ENCODE measurements at places on chromosomes 16 and 17. TPM values are rescaled to one million over a fixed set of nuclear protein-coding genes. Genes with fewer than 3 reads are reported as not detected.

The CCDC200 gene
- total RNA-seq = not detected

DNA sequence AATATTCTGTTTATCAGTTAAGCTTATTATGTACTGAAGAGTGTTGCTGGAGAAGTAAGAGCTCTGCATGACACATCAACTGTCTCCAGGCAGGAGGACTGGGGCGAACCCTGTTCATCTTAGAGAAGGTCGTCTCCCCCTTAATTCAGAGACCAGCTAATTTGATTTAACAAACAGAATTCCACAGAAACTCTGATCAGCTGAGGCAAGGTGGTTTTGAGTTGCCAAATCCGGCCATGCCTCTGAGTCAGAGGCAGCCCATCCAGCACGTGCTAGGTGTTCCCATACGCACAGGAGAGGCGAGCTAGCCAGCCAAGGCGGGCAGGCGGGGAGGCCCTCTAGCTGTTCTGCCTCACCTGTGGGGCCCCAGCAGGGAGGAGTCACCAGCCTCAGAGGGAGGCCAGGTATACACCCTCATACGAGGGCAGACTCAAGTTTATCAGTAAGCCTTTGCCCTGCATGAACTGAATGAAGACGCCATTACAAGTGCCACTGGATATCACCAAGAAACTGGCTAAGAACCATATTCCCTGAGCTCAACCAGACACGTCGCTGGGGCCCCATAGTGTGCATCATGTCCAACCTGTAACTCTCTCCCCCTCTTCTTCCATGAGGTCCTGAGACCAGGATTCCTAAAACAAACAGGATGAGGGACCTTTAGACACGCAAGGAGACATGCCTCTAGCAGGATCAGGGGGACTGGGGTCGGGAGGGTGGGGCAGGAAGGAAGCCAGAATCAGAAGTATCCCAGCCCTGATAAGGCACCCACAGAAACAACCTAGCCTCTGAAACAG is 25.7 kb downstream of the STAT5A start:
- DNase-seq = no peak

The TBC1D16 gene
- total RNA-seq = 27.0 TPM

- DNase-seq = no peak
Observed at GRCh38 chr16:77899416-77899815, 111.1 kb downstream of the VAT1L start.

DNA sequence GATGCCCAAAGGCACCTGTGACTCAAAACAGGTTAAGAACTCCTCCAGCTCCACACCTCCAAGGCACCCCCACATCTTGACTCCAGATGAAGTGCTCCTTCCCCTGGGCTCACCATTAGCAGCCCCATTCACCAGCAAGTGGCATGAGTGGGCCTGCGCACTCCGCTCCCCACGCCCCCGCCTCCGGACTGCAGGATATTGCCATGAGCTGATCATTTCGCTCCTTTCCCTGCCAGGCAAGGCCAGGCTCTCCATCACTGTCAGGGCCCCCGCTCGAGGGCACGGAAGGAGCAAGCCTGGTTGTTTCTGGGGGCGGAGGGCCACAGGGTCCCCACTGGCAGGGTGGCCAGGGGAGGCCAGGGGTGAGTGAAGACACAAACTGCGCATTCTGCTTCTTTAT is 69.9 kb downstream of the ZNF423 start:
- no peak for DNase-seq

- no peak for DNase-seq
Observed at GRCh38 chr17:36858119-36859002, 78.9 kb upstream of the LHX1 start.

DNA sequence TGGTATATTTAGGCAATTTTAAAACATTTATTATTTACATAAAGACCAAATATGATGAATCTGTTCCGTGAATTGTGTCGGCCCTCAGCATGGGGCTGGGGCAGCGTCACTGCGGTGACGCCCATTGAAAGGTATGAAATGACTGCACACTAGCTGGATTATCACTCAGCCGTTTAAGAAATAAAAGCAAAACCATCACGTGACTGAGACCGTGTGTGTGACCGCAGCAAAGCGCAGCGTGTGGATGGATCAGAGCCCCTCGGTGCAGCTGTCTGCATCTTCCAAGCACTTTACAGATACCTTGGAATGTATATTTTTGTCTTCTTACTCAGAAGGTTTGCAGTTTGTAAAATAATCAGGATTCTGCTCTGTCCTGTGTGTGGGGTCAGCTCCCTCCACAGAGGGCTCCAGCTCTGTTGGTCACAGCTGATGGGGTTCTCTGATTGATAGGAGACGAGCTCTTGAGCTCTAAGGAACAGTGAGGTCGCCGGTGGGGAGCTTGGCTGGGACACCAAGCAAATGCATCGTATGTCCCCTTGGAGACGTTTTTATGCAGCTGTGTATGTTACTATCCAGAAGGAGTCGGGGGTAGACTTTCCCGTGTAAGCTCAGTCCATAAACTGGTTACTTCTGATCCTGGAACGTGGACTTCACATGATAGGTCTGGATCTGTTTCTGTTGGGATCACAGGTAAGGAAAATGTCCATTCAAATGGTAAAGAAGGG is 45.1 kb downstream of the WDR45B start:
- no peak for DNase-seq

The PRSS53 gene
- under 0.01 TPM for total RNA-seq

DNA sequence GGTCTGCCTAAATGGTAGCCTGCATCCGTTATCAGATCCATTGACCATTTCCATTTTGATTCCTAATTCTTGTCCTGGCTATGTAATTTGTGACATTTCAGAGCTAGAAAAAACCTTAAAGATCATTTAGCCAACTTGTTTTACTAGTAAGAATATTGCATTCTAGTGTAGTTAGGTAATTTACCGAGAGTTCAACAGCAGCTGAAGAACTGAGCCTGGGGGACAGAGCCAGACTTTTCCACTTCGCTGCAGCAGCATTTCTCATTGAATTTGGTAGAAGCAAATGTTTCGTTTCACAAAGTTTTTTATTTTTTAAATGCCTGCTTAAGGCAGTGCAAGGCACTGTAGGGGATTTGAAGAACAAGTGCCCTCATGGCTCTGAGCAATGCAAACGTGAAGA is 59.2 kb upstream of the MARCHF10 start:
- no peak for DNase-seq

DNA sequence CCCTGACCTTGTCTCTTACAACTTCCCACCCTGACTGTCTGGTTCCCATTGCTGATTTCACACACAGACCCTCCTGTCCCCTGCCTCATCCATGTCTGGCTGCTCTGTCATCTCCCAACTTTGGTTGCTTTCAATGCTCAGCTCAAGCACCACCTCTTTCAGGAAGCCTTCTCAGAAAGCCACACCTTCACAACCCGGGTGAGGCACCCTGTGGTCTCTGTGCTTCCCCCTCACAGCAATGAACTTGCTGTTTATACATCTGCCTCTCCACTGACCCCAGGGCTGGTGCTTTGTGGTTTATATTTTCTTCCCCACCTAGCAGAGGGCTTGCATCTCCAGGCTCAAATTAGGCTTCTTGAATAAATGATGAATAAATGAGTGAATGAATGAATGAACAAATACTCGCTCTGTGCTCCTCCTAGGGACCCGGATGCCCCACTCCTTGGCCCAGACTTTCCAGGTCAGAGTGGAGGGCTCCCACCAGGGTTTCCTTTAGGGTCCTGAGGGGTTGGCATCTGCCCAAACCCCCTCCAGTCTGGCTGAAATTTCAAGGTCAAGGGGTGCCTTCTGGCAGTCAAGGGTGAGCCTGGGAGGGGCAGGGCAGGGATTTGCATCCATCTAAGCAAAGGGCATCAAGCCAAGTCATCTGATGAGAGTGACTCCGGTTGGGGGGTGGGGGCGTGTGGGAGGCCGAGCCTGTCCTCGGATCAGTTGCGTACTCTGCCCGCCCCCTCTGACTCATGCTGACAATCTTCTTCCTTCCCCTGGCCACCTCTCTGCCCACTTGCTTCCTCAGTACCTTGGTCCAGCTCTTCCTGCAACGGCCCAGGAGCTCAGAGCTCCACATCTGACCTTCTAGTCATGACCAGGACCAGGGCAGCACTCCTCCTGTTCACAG is at the start of gene ITGAX:
ITGAX (plus strand) TSS at position 783 of the 898 bp plus-strand sequence; CDS start at position 862, 79 bp downstream.
- DNase-seq = no peak

GRCh38 chr17:39165178-39165840 is 652 bp downstream of the ARL5C start:
- no peak for DNase-seq

The CLN3 gene
- 13.8 TPM for total RNA-seq

- no peak for DNase-seq
Observed at GRCh38 chr17:82031303-82031884, at the start of gene RAC3. TSS of gene RAC3 (plus strand) at chr17:82031678. CDS start at chr17:82031762, 84 bp downstream.

DNA sequence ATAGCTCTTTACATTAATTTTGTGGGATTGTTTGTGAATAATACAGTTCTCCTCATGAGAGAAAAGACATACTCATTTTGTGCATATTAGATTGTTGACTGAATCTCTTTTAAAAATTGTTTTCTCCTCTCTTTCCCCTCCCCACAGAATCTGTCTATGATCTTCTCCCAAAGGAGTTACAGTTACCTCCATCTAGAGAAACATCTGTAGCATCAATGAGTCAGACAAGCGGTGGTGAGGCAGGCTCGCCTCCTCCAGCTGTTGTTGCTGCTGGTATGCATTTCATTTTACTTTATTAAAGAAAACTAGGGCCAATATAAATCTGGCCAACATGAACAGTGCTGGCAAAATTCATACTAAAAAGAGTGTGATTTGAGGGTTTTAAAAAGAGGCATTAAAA is 60.5 kb downstream of the NFAT5 start:
- DNase-seq = no peak

The SLC16A11 gene
- total RNA-seq = 0.14 TPM

DNA sequence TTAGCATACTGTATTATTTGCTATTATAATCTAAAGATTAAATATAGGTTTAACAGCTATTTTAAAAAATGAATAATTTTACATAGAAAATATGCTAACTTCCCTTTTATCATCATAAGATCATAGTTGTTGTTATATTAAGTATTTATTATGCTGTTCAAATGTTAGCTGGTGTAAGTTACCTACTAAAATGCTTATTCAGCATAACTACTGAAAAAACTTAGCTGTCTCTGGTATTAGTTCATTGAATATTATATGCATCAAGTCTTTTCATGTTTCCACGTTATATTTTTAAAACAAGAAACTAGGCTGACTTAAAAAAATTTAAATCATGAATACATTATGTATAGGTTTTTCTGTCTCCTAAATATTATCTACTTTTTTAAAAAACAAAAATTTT is 62.6 kb downstream of the NETO2 start:
- DNase-seq = no peak

The TRIM72 gene
- total RNA-seq = under 0.01 TPM

The HOXB3 gene
- 24.7 TPM for total RNA-seq

- no peak for DNase-seq
Observed at GRCh38 chr17:31488264-31488981, 96.9 kb downstream of the RAB11FIP4 start.

DNA sequence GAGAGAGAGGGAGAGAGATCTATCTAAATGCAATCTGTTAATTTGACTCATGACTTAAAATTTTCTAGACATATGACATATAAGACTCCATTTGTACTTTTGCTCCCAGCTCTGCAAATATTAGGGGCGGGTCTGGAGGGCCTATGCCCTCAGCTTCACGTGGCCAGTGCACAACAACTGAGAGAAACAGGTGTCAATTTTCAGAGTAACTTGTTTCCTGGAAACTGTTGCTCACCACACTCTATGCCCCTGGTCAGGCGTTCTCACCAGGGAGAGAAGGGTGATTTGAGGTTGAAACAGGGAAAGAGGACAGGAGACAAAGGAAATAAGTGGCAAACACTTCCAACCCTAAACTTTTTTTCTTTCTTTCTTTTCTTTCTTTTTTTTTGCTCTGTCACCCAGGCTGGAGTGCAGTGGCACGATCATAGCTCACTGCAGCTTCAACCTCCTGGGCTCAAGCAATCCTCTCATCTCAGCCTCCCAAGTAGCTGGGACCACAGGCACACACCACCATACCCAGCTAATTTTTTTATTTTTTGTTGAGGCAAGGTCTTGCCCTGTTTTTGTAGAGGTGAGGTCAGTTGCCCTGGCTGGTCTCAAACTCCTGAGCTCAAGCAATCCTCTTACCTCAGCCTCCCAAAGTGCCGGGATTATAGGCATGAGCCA is 270.0 kb downstream of the SLC39A11 start:
- no peak for DNase-seq

The MYO1D gene
- 20.4 TPM for total RNA-seq

DNA sequence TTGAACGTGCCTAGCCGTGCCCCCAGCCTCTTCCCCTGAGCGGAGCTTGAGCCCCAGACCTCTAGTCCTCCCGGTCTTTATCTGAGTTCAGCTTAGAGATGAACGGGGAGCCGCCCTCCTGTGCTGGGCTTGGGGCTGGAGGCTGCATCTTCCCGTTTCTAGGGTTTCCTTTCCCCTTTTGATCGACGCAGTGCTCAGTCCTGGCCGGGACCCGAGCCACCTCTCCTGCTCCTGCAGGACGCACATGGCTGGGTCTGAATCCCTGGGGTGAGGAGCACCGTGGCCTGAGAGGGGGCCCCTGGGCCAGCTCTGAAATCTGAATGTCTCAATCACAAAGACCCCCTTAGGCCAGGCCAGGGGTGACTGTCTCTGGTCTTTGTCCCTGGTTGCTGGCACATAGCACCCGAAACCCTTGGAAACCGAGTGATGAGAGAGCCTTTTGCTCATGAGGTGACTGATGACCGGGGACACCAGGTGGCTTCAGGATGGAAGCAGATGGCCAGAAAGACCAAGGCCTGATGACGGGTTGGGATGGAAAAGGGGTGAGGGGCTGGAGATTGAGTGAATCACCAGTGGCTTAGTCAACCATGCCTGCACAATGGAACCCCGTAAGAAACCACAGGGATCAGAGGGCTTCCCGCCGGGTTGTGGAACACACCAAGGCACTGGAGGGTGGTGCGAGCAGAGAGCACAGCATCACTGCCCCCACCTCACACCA is 724 bp downstream of the GAA start:
- DNase-seq = no peak

DNA sequence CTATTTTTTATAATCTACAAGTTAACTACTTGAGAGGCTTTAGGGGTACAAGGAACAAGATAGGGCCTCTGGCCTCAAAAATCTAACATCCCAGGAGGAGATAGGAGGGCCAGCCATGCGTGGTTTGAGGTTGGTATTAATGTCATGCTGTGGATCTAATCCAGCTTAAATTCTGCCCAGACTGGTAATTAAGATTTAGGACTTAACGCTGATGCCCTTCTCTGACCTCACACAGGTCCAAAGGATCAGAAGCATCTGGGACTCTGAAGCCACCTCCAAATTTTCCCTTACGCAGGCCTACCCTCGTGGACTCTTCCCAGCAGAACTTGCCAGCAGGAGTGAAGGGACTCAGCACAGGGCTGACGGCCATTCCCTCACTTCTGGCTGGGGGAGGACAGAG is 15.1 kb downstream of the SLC6A4 start:
- DNase-seq = no peak

All from uterus (tissue), 4 donors.